ENCODE measurements at places on chromosomes 6 and 20. TPM values are rescaled to one million over a fixed set of nuclear protein-coding genes. Genes with fewer than 3 reads are reported as not detected.

The C20orf202 gene
- total RNA-seq = not detected

The OTOR gene
- not detected for total RNA-seq

The FBXO30 gene
- 4.0 TPM for total RNA-seq

The TRIM10 gene
- total RNA-seq = 0.21 TPM

The SPEF1 gene
- total RNA-seq = not detected

The SLPI gene
- 0.63 TPM for total RNA-seq

The BMP6 gene
- total RNA-seq = 7.7 TPM

The EEF1A2 gene
- total RNA-seq = 0.73 TPM

The SIRPA gene
- 23.6 TPM for total RNA-seq

The BHLHE23 gene
- not detected for total RNA-seq

The KCNG1 gene
- total RNA-seq = 2.3 TPM

The GNAS-AS1 gene
- 0.10 TPM for total RNA-seq

The UCKL1 gene
- total RNA-seq = 16.9 TPM

The POU5F1 gene
- total RNA-seq = not detected

The SIRPD gene
- 0.42 TPM for total RNA-seq

The HLA-F gene
- total RNA-seq = 633 TPM

The HDGFL1 gene
- not detected for total RNA-seq

The SAMD5 gene
- total RNA-seq = not detected

The EMILIN3 gene
- total RNA-seq = under 0.01 TPM

The TFAP2D gene
- not detected for total RNA-seq

The FGD2 gene
- 41.7 TPM for total RNA-seq

The ACTL10 gene
- 0.42 TPM for total RNA-seq

The CAPN11 gene
- total RNA-seq = 0.10 TPM

The HTR1E gene
- total RNA-seq = not detected

The RUNX2 gene
- total RNA-seq = 10.4 TPM

The VNN1 gene
- total RNA-seq = 2.7 TPM

The EYS gene
- total RNA-seq = under 0.01 TPM

The TFAP2A gene
- not detected for total RNA-seq

The SLC22A23 gene
- 6.0 TPM for total RNA-seq

The ERVFRD-1 gene
- 0.10 TPM for total RNA-seq

The CCN6 gene
- not detected for total RNA-seq

The RFX6 gene
- not detected for total RNA-seq

The AVP gene
- not detected for total RNA-seq

The RHAG gene
- total RNA-seq = not detected

The C6orf163 gene
- 2.0 TPM for total RNA-seq

The RAD21L1 gene
- total RNA-seq = 0.10 TPM

The SLC12A5 gene
- total RNA-seq = 0.10 TPM

The APOM gene
- total RNA-seq = 3.0 TPM

The FOXS1 gene
- total RNA-seq = not detected

The ZNF831 gene
- 19.8 TPM for total RNA-seq
